ENCODE measurements at places on chromosomes 7 and 10.

DNA sequence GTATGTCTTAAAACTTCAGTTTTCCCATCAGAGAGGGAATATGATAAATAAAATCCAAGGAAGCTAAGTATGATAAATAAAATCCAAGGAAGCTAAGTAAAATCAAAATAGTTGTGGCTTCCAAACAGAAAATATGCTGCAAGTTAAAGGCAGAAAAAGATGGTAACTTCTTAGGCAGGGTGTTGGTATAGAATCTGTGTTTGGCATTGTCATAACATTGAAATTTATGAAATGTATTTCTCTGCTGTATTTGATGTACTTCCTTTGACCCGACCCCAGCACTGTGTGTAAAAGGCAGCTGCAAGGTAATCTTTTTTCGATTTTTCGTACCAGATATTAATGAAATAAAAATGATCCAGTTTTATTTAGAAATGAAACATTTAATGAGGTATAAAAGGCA lies 537.2 kb downstream of the TFEC start:
- no peak for DNase-seq

DNA sequence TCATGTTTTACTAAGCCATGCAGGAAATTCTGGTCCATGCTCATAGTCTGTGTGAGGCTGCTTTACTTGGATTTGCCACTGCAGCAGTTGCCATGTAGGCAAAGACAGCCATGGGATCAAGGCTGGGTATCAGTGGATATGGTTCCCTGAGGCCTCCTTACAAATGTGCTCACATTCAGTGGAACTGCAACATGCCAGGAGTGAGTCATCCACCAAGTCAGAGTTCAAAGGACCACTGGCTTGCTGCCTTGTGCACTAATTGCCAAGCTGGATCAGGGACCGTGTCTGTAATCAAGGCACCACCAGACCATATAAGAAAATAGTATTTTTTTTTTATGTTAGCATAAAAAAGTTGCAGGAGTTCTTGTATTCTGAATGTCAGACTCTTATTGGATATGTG lies 101.0 kb downstream of the CDCA7L start:
- DNase-seq = no peak

DNA sequence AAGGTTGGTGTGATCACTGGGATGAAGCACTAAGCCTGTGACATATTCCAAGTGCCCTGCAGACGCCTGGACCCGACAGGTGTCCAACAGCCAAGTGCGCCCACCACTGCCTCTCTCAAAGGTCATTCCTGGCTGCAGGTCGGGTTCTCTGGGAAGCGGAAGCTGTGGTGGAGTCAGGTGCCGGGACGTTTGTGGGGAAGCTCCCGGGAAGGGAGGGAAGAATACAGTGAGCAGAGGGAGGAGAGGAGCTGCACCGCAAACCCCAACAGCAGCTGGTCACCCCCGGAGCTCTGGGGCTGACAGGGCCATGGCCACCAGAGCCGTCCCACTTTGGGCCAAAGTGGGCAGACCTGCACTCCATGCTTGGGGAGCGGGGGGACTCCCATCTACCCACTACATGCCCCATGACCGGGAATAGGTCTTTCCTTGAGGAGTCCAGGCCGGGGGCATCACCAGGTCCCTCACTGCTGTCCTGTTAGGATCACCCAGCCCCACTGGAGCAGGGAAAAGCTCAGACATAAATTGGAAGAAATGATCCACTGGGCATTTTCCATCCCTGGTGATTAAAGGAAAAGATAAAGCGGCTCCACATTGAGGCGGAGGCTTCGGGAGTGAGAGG lies 84.5 kb upstream of the PPP2R2D start:
- no peak for DNase-seq

GRCh38 chr7:74410772-74411171 lies 42.9 kb upstream of the GTF2IRD1 start:
- no peak for DNase-seq

DNA sequence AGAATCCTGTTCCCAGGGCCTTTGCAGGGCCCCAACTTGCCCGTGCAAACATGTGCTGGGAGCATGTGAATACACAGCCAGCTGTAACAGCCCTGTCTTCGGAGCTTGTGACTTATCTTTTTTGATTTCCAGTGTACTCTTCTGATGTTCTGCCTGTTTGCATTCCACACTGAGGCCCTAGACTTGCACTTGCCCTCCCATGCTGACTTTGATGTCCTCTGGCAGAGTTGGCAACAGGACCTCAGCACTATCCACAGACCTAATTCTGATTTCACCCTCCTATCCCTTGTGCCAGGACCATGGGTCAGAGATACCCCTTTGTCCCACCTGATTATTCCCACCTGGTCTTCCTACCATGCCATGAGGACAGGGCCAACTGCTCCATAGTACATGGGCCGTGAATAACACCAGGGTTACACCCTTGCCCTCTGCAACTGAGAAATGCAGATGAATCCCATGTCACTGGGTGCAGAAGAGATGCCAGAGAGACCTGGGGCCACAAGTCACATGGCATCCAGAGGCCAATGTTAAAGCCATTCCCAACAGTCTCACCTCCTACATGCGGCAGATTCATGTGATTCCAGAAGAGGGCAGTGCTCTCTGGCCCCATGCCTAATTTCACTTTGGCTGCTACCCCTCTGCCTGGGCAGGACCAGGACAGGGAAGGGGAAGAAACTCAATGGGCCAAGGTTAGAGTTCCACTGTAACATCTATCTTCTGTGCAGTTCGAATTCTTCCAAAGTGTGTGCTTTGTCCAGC lies 43.0 kb downstream of the SCRN1 start:
- no peak for DNase-seq

- DNase-seq = no peak
These were observed 160.7 kb downstream of the ZEB1 start for GRCh38 chr10:31479752-31480151.

DNA sequence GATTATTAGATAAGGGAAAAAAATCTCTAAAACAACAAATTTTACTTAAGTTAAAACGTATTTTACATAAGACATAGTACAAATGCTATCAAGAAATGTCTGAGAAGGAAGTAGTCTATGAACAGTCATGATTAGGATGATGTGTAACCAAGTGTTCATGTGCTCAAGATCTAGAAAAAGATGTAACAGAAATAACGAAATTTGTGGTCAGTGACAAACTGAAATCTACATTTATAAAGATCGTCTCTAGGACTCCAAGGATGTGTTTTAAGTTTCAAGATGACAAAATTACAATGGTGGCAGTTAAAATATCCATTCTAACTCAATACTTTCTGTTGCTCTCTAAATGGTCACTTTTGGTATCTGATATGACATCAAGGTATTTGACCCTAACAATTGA lies 17.2 kb downstream of the PPP3CB start:
- DNase-seq = no peak

GRCh38 chr7:20444030-20444800 lies 113.5 kb downstream of the ITGB8 start:
- no peak for DNase-seq

GRCh38 chr10:43138757-43139241 lies 554 bp downstream of the CSGALNACT2 start:
- DNase-seq = peak; percentile 34

DNA sequence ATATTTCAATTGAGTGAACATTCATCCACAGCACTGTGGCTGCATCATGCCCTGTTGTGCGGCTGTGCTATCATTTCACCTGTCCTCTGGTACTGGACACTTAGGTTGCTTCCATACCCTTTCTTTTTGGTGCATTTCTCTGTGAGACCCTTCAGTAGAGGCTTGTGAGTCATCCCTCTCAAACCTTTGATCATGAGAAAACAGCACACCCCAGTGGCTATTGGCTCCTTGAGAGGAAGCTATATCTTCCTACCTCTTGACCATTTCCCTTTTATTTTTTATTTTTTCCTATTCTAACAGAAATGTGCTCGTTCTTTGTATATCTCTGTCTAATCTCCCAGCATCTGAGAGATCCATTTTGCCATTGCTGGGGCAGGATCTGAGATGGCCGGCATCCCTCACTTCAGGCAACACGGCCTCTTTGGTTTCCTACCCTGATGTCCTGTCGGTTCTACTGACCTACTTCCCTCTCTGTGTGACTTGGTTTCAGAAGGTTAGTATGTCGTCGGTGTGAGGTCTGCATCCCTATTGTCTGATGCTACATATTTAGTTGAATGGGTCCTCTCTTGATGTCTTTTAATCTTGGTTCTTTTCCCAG lies 23.8 kb upstream of the PIK3AP1 start:
- DNase-seq = no peak

DNA sequence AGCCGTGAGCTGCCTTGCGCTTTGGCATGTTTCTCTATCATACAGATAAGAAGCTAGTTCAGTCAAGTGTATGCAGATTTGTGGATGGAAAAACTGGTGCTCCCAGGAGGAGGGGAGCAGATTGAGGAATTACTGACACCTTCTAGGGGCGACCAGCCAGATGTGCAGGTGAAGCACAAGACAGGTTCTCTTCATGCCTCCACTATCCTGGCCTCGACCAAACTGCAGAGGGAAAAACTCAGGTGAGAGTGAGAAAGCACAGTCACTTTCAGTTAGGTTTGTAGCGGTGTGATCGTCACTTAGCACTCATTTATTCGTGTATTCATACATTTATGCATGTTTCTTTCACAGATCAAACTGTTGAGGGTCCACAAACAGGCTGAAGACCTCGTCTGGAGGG lies 600 bp upstream of the DBNL start:
- DNase-seq = no peak

GRCh38 chr10:59126991-59127390 lies 49.5 kb upstream of the PHYHIPL start:
- DNase-seq = no peak

DNA sequence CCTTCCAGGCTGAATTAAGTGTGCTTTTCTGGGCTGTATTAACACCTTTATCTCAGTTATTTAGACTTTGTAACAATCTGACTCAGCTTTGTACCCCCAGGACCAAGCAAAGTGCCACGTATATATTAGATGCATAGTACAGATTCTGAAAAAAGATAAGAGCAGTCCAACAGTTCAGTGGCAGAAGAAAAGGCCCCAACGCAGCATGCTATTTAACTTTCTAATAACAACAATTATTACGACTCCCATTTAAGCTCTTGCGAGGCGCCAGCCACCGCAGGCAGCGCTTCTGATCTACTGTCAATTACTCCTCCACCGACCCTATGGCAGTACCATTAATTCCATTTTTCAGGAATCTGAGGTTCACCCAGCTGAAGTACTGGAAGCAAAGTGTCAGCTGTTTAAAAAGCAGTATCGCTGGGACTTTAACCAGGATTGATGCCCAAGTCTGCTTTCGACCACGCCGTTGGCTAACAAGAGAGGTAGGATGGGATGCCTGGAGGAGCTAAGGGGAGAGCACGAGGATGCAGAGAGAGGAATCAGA lies 638 bp downstream of the LIPA start:
- DNase-seq = no peak

GRCh38 chr10:73908853-73909539 lies 1.9 kb upstream of the PLAU start:
- DNase-seq = no peak

- DNase-seq = no peak
These were observed 19.6 kb downstream of the SRI start for GRCh38 chr7:88200261-88200660.

DNA sequence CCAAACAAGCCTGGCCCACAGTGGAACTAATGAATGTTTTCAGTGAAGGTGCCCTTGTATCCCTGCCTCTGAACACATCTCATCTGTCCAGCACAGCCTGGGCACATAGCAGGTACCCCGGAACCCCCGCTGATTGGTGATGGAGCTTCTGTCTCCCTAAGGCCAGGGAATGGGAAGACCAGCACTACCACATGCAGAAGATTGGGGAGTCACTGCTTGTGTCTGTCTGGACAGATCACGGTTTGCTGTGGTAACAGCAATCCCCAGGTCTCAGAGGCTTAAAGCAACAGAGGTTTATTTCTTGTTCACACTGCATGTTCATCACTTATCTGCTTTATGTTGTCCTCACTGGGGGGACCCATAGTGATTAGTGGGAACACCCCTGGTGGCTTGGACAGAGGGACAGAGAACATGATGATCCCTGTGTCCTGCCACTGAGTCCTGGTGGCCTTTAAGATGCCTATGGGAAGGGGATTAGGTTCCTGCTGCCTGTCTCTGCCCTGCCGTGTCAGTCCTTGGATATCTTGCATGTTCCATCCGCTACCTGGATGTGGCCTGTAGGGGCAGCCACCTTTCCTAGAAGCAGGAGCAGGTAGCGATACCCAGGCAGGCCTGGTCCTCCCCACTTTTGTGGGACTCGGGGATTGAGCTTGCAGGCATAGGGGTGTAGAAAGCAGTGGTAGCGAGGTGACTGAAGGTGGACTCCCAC lies 3.6 kb downstream of the TSPAN14 start:
- no peak for DNase-seq

DNA sequence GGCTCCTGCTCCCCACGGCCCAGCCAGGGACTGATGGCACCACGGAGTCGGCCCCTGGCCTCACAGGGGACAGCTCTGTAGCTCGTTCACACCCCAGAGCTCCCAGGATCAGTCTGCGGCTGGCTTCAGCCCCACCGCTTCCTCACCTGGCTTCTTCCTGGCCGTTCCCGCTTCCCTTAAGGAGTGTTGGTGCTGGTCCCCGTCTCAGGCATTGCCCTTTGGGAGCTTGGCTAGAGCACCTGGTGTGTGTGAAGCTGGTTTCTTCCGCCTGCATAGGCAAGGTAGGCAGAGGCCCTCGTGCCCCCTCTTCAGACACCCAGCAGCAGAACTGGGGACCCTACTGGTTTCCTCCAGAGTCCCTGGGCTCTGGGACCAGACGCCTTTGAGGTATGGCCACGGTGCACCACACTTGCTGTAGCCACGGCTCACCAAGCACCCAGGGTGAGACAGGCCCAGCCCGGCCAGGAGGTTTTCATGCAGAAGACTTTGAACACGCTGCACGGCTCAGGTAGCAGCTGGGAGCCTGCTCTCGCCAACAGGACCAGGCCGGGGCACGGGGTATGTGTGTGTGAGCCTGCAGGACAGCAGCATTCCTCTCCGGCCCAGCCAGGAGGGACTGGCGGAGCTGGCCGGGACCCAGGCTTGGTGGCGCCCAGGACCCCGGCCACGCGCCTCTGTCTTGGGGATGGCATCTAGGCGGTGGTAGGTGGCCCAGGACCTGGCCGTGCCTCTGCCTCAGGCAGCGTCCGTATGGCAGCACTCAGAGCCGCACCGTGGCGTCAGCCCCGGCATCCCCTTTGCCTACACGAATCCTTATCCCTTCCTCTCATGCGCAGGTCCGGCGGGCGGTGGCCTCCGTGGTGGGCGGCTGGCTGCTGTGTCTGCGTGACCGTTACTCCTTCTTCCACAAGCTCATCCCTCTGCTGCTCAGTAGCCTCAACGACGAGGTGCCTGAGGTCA lies 13.2 kb upstream of the PRKAR1B start:
- no peak for DNase-seq

GRCh38 chr7:82209179-82209747 lies 234.3 kb downstream of the CACNA2D1 start:
- DNase-seq = no peak

DNA sequence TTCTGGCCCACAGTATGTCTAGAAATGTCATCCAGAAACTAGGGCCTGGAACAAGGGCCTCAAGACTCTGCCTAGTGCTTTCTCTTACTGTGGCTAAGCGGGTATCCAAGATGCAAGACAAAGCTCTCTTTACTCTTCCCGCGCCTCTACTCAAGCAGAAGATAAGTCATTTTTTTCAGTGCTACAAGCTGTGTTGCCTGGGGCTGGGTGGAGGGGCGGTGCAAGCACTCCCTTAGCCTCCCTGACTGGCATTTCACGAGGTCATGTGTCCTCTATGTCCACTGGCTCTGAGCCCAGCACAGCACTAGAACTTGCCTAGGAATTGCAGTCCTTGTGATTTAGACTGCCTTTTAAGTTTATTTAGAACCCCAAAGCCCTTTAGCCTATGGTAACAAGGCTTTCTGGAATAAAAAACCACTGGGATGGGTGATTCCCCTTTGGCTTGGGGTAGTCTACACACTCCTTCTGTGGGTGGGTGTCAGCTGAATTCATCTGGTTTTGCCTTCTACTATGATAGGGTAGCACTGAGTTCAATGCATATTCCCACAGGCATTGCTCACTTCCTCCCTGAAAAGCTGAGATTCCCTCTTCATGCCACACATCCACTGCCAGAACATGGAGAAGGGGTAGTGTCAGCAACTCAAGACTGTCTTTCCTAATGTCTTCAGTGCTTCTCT lies 371.8 kb upstream of the KCND2 start:
- DNase-seq = peak; percentile 16

Measured in globus pallidus (tissue), 1 donor.